Small intestine (tissue), 16 donors: ENCODE measurements at places on chromosomes 2 and 18. TPM values are rescaled to one million over a fixed set of nuclear protein-coding genes. Genes with fewer than 3 reads are reported as not detected.

- DNase-seq: no peak
These were observed 622.3 kb upstream of the ACVR2A start for GRCh38 chr2:147222506-147222905.

DNA sequence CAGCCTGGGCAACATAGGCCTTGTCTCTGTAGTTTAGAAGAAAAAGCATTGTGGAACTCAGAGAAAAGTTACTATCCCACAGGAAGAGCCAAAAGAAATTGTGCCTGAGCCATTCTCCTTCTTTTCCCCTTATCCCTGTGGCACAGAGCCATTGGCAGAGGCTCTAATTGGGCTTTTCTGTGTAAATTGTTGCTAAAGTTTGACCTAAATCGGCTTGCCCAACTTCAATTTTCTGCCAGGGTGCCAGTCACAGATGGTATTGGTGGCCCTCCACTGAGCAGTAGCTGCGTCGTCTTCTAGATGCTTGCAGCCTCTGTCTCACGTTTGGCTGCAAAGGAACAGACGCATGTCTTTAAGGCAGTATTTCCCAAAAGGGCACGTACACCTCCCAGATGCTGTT lies 30.3 kb downstream of the ZNF532 start:
- DNase-seq: no peak

UGT1A6 gene
- polyA plus RNA-seq: not detected

DNA sequence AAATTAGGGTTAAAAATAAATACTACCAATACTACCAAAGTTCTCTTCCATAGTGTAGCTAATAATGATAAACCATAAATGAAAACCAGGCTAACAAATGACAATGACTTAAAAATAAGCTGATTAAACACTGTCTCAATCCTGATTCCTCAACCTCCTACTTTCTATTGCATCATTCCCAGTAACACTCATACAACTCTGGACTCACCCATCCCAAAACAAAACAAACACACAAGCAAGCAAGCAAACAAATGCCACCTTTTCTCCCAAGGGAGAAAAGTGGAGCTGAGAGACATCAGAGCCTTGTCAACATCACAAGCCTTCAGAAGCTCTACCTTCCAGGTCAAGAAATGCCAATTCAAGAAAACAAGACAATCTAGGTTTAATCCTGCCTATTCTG lies 620.7 kb downstream of the NYAP2 start:
- no peak for DNase-seq

DPP10 gene
- polyA plus RNA-seq: 23.8 TPM

SMPD4 gene
- polyA plus RNA-seq: 27.7 TPM

- peak; percentile 62 for DNase-seq
These were observed 25.4 kb upstream of the CHN1 start for GRCh38 chr2:175030380-175031271.

DNA sequence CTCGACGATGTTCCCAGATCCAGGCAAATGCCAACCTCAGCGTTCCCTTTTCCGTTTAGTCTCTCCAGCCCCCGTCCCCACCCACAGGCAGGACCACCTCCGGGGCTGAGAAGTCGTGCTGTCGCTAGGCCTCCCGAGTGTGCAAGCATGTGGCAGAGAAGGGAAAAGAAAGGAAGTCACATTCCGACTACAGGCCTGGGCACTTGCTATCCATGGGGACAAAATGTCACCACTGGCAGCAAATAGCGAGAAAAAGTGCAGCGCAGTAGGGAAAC lies 420 bp downstream of the PIGN start:
- no peak for DNase-seq

GRCh38 chr2:85522090-85522647 lies 16.8 kb upstream of the MAT2A start:
- no peak for DNase-seq

KLHL30 gene
- polyA plus RNA-seq: 0.07 TPM

EN1 gene
- not detected for polyA plus RNA-seq

DNA sequence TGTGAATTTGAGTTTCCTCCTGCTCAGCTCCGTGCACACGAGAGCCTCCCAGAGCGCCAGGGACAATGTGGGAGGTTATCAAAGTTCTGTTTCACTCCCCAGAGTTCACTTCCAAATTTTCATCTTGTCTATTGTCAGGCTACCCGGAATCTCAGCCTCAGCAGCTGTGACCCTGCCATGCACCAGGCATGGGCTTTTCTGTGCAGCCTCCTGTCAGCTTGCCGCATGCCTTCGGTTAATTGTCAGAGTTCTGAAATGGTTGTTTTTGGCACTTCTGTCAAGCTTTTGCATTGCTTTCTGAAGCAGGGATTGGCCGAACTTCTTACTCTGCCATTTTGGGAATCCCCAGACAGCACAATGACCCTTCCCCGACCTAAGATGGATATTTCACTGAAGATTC lies 60.4 kb downstream of the SH3YL1 start:
- DNase-seq: no peak

DNA sequence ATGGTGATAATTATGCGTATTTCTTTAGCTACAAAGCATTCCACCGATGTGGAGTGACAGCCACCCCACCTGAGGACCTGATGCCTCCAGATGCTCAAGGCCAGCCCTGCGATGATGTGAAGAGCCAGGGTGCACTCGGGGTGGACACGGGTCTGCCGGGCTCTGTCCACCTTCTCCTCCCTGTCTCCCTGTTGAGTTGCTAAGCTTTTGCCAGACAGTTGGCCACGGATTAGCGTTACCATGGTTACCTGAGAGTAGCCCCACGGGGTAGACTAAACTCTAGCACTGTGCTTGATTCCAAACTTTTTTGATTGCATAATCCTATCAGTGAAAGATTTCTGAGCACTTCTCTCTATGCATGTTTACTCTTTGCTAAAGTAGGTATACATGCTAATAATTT lies 86.2 kb downstream of the SMIM21 start:
- no peak for DNase-seq

DNA sequence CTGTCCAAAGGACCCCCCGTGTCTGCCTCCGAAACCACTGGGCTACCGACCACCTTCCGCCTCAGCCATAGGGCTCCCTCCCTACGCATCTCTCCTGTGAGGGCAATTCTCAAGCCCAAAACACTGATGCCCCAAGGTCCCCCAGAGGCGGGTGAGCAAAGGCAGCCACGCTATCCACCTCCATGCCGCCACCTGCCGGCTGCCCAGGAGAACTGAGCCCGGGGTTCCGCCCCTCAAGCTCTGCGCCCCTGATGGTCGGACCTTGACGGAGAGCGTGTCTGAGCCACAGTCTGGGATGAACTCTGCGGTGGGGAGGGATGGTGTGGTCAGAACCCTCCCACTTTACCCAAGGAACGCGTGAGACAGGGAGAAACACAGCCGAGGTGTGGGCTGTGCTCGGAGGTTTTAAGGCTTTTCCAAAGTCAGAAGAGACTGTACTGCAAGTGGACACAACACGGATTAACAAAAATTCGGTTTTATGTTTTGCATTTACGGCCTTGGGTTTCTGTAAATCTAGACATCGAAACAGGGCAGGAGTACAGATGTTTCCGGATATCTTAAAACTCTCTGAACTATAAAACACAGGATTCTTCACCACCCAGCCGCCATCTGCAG lies 114.1 kb downstream of the ZNF516 start:
- DNase-seq: no peak

ASXL2 gene
- 1.1 TPM for polyA plus RNA-seq

GRCh38 chr18:75858754-75859153 lies 431.3 kb upstream of the SMIM21 start:
- DNase-seq: no peak

GATA6 gene
- polyA plus RNA-seq: 27.8 TPM

DNA sequence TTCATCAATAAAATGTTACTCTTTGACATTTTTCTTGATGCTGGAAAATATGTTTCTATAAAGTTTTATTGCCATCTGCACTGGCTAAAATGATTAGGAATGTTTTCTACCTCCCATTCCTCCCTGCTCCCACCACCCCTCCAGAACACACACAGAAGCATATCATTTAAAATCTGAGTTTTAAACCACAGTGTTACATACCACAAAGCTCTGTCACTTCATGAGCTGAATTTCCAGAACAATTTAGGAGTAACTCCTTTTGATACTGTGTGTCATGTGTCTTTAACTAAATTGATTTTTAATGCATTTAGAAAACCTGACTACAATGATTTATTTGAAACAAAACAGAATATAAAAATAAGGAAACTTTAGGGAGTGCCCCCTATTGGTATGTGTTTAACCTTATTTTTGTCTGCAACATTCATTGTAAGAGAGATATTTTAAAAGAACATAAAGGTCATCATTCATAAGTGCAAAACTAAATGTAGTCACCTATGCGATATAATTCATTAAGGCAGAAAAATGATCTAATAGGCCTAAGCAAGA lies 52.0 kb downstream of the FEZ2 start:
- no peak for DNase-seq
